ENCODE measurements at places on chromosomes 7 and 10.

DNA sequence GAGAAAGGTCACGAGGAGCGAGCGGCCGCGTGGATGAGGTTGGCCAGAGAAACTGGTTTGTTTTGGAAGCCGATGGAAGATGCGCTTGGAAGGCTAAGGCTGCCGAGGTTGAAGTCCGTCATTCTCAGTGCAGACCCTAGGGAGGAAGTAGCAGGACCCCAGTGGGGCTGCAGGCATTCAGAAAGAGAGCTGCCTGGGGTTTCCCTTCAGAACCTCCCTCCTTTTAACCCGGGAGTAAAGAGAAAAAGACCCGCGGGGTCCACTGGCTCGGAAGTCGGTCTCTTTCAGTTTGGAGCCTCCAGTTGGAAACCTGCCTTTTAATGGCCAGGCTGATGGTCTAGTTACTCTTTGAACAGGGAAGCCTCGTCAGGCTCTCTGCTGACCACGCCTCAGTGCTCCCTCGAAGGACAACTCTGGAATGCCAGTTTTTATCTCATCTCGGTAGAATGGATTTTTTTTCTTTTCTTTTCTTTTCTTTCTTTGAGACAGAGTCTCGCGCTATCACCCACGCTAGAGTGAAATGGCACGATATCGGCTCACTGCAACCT lies 188.6 kb downstream of the CUX1 start:
- DNase-seq: no peak

DNA sequence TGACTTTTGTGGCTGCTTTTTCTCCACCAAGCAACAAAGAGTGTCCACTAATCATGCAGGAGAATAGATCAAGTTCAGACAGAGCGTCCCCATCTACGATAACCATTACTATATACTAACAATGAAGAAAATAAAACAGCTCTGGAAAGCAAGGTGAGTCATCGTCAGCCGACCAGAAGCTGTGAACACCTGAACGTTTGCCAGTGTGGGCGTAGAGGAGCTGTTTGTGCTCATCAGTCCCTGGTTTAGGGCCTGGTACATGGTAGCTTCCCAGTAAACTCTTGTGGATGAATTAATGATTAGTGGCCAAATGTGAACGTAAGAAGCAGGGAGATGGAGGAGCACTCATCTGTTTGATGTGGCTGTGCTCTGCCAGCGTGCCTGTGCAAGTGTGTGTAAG lies 180.7 kb downstream of the EVX1 start:
- no peak for DNase-seq

- no peak for DNase-seq
Measured at GRCh38 chr10:35214607-35215020, 88.0 kb downstream of the CREM start.

GRCh38 chr10:4230036-4230435 lies 445.0 kb upstream of the KLF6 start:
- no peak for DNase-seq

DNA sequence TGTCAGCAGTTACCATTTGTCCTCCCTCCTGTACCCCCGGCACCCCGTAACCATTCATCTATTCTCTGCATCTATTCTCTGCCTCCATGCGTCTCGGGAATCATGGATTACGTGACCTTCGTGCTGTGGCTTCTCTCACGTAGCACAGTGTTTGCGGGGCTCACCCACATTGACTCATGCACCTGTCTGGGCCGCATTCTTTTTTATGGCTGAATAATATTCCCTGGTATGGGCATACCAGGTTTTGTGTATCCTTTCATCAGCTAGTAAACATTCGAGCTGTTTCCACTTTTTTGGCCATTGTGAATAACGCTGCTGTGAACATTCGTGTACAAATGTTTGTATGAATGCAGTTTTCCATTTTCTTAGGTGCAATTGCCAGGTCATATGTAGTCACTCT lies 17.7 kb downstream of the CUX1 start:
- no peak for DNase-seq

All from CD4-positive, alpha-beta T cell treated with Interleukin-4 for 4 hours (primary cell).